Stimulated activated CD8-positive, alpha-beta memory T cell treated with anti-CD3 and anti-CD28 coated beads, Interleukin-4, amount 100 ng/mL, for 1 hour (primary cell): ENCODE measurements at places on chromosomes 12 and 14.

DNA sequence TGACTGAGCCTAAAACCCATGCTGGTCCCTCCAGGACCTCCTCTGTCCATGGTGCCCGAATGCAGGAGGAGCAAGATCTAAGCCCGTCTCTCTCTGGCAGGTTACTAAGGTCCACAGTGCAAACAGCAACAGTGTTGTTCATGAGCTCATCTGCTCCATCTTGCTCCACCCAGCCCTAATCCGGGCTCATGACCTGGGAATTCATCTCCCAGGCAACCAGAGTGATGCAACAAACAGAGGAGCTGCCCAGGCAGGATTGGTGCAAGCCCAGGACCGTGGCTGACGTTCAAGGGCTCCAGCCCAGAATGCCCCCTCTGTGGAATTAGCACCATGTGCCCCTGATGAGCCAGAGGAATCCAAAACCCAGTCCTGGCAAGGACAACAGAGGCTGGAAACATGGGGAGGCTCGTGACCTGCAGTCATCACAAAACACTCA is 29.9 kb downstream of the HSPB8 start:
- DNase-seq = no peak

GRCh38 chr14:93332397-93332852 is 411 bp downstream of the BTBD7 start:
- DNase-seq = no peak

- no peak for DNase-seq
Observed at GRCh38 chr12:133203344-133204263, 22.3 kb downstream of the ZNF268 start.

GRCh38 chr14:46985529-46986380 is 334.2 kb upstream of the RPL10L start:
- no peak for DNase-seq

- DNase-seq = no peak
Observed at GRCh38 chr12:126538888-126539287, 1473.7 kb downstream of the AACS start.

GRCh38 chr14:51185754-51186153 is 54.3 kb upstream of the TMX1 start:
- DNase-seq = no peak

DNA sequence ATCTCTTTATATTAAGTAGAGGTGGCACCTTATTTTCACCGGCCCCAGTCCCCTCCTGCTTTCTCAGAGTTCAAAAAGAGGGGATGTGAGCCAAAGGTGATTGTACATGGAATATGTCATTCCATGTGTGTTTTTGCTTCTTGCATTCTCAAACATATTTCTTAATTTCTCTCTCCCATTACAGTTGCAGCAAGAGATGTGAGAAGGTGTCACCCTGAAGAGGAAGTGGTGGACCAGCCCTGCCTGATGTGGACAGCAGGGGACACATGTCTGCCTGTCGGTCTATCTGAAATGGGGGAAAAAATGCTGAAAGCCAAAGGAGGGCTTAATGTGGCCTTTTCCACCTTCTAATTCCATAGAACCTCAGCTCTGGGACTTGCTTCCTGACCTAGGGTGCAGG is 1.9 kb upstream of the FOXN3 start:
- no peak for DNase-seq

- no peak for DNase-seq
Observed at GRCh38 chr14:50489851-50490250, 42.5 kb downstream of the MAP4K5 start.

GRCh38 chr14:26138764-26139445 is 458.9 kb downstream of the NOVA1 start:
- no peak for DNase-seq

GRCh38 chr14:101395779-101396178 is 165.5 kb upstream of the DIO3 start:
- no peak for DNase-seq

DNA sequence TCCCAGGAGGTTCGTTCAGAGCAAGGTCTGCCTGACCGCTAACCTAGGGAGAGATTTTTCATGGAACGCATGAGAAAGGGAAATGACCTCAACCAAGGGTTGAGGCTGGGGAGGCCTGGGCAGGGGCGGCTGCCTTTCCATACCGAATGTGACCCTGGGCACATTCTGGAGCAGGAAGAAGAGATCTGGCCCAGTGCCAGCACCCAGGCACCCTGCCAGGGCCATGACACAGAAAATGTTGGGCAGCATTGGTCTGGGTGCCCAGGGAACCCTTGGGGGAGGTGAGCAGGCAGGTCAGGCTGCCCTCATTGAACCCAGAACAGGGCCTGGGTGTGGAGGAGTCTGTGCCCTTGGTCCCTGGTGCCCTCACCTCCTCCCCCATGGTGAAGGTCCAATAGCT is 106.8 kb downstream of the CALM1 start:
- no peak for DNase-seq

GRCh38 chr12:101877806-101878242 is 444 bp downstream of the DRAM1 start:
- no peak for DNase-seq

- DNase-seq = no peak
Observed at GRCh38 chr12:84408936-84409335, 503.7 kb downstream of the SLC6A15 start.

DNA sequence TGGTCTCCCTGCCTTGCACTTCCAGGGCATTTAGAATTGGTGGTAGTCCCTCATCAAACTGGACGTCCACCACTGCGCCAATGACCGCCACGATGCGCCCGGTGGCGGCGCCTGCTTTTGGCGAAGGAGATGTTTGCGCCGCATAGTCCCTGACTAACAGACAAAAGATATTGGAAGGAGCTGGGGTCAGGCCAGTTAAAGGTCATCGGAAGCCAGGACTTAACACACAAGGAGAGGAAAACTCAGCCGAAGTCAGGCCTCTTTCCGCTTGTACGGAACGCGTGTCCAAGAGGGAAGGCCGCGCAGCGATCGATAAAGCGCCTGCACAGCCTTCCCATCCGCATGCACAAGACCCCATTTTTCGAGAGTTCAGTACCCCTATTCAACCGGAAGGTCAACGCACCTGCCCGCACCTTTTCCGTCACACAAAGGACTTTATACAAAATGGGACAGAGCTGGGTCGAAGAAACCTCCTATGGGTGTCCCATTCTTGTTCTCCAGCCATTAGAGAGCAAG is 525 bp downstream of the ATP5F1B start:
- DNase-seq = no peak

DNA sequence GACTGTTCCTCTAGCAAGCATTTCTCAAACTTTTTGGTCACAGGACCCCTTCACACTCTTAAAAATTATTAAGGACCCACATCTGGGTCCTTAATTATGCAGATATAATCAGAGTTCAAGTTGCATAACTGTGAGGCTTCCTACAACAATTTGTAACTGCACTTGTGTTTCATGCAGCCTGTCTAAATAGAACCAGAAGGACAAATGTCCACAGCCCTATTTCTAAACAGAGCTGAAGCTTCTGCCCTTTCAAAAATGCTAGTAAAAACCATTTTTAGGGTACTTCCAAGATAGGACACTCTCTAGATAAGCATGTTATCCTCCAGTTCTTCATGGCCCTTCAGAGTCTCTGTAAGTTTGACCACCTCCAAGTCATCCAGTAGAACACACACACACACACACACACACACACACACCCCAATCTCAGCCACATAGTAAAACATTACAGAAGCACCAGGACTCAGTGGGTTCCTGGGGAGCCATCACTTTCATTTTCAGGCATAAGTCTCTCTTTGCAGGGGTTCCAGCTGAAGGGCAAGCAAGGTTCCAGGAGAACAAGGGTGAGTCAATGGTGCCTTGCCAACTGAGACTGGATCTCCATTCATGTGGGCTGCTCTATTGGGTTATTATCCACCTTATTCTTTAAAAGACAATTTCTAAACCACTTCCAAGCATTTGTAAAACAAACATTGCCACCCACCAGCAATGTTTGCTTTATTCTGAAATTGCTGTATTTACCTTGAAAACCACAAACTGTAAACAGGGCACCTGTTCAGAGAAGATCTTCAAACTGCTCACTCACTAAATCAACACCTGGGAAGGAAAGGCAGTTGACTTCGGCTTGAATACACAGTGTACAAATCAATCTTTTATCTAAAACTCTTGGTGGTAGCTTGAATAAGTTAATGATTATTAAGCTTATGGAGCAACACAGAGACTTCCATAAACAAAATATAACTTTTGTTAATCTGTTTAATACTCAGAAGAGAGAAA is 64.1 kb downstream of the ITPR2 start:
- no peak for DNase-seq

- no peak for DNase-seq
Observed at GRCh38 chr12:19757317-19757877, 318.1 kb downstream of the AEBP2 start.

DNA sequence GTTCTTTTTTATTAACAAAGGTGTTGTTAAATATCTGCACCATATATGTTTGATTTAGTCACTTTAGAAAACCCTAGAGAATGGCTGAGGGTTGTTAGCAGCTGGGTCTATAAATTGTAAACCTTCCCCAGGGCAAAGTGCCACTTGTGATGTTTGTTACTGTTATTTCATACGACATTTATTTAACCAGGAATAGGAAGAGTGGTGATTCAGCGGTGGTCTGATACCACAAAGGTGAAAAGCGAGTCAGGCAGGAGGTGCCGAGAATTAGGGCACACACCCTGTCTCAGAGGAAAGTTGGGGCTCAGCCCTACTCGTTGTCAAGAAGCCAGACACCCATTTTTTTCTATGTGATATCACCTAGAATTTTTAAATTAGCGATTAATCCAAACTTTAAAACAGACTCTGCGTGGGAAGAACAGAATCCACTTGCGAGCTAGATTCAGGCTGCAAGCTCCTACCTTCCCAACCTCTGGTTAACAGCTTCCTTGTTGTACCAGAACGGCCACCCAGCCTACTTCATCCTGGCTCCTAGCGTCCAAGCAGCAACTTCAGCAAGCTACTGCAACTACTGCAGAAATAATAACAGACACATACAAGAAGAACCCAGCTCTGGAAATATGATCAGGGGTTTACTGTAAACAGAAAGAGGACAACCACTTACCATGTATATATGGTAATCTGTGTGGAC is 126.7 kb downstream of the TMEM132D start:
- no peak for DNase-seq

DNA sequence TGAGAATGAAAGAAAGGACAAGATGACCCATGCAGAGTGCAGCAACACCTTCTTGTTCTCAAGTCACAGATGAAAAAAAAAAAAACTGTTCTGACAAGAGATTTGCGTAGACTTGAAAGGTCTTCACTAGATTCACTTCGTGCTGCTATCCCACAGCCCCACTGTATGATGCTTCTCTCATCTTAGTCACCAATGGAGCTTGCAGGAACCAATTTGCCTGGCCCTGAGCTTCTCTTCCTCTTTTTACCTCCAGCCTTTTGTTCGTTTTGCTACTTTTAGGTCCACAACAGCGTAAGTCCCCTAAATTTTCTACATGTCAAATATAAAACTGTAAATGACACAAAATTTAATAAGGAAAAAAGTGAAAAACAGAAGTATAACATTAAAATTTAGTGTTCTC is 107.9 kb upstream of the NAP1L1 start:
- no peak for DNase-seq

GRCh38 chr12:93151079-93151762 is 222.1 kb upstream of the EEA1 start:
- DNase-seq = no peak

- DNase-seq = no peak
Observed at GRCh38 chr14:47959740-47960139, 284.3 kb upstream of the MDGA2 start.

DNA sequence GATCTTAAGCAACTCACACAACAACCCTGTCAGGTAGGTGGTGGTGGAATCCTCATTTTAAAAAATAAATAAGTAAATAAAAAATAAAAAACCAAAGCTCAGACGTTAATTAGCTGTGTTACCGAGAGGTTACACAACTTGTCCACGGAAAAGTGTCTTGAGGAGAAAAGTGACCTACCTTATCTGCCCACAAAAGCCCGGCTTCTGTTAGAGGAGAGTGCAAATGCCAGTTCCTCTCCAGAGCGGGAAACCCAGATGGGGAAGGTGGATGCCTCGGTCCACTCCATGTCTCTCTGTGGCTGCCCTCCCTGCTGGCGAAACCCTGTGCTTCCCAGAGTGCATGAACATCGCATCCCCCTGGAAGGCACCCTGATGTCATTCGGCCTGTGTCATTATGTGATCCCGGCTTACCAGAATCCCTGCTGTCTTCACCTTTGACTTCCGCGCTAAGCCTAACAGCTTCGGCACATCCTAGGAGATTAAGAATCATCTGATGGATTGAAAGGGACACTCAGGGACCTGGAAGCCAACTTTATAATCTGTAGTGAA is 6.4 kb downstream of the MLXIP start:
- DNase-seq = no peak

DNA sequence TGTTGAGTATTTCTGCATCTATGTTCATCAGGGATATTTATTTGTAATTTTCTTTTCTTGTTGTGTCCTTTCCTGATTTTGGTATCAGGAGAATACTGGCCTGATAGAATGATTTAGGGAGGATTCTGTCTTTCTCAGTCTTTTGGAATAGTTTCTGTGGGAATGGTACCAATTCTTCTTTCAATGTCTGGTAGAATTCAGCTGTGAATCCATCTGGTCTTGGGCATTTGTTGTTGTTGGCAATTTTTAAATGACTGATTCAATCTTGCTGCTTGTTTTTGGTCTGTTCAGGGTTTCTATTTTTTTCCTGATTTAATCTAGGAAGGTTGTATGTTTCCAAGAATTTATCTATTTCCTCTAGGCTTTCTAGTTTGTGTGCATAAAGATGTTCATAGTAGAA is 170.9 kb upstream of the PDE3A start:
- DNase-seq = no peak

- no peak for DNase-seq
Observed at GRCh38 chr12:51417826-51418225, 6.8 kb upstream of the SLC4A8 start.

DNA sequence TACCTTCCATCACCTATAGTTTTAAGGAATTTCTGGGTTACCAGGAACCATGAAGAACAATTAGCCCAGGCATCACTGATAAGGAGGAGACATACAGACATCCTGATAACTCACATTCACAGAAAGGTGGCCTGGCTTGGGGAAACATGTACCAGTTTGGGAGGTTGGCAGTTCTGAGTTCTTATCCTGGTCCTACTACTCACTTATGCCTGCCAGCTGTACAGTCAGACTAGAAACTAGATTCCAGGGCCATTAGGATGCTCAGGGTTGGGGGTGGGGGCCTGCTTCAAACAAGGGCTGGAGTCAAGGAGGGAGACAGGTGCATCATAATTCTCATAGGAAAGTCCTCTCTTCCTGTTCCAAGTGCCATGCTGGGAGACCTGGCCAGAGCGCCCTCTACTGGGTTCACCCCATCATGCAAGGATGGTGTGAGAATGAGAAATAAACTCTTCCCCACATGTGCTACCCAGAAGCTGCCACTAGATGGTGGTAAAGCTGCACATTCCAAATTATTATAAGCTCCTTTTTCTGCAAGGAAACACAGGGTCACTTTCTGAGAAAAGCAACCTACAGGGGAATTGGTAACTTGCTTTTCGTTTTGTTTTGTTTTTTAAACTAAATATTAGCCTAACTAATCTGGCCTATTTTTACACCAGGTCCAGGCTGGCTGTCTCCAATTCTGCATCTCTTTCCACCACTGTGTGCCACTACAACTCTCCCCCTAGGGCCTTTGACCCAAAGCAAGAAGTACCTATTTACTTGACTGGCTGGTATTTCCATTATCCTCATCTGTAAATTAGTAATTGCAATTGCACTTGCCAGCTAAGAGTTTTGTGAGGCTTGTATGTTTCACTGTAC is 14.5 kb downstream of the OAS2 start:
- no peak for DNase-seq
